ENCODE measurements at places on chromosomes 1 and 21.

DNA sequence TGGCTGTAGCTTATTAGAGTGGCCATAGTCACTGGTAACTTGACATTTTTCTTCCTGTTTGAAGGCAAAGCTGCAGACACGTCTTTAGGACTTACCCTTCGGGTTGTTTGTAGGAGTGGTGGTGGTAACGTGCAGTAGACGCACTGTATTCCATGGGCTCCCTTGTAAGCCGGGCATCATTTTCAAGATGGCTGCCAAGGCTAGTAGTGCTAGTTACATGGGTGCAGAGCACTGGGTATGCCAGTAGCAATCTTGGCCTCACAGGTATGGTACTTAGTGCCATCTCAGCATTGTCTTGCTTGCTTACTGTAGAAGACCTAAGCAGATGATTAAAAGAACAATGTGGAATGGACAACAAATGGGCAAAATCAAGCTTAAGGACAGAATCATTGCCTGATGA, 1.9 kb downstream of the YBX1 start:
- no peak for DNase-seq

- DNase-seq, result no peak
Measured at GRCh38 chr1:156862584-156862983, 1.9 kb downstream of the NTRK1 start.

DNA sequence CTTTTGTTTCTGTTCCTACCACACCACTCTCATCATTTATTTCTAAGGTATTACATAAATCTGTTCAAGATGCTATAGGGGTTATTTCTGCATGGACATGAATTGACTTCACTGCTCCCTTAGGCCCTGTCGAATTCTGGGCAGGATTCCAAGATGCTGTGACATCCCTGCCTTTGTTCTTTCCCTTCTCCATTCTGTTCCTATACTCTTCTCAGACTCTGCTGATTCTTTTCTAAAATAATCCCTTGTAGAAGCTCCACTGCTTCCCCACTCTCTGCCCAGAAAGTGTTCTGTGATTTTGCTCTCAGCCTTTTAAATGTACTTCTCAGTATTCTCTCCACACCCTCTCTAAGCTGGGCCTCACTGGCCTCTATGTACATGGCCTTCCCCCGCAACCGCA, 99.2 kb downstream of the PHTF1 start:
- DNase-seq, result no peak

GRCh38 chr1:68225781-68226180, 6.5 kb downstream of the WLS start:
- no peak for DNase-seq

- no peak for DNase-seq
Measured at GRCh38 chr1:151145304-151146071, 943 bp downstream of the SEMA6C start.

DNA sequence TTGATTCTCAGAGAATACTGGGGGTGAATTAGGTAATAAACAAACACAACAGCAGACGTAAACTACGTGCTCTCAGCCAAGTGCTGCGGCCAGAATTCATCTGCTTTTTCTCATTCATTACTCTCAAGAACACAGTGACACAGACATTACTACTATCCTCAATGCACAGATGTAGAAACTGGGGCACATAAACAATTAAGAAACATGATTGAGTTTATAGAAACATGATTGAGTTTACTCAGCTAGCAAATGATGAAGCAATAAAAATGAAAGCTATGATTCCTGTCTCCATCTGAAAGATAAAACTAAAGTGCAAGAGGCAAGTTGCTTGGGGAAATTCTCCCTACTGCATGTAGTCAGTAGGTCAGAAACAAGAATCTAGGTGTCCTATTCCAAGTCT, 140.5 kb downstream of the IFI44 start:
- no peak for DNase-seq

- DNase-seq, result no peak
Measured at GRCh38 chr21:30800605-30801004, 12.5 kb downstream of the KRTAP8-1 start.

DNA sequence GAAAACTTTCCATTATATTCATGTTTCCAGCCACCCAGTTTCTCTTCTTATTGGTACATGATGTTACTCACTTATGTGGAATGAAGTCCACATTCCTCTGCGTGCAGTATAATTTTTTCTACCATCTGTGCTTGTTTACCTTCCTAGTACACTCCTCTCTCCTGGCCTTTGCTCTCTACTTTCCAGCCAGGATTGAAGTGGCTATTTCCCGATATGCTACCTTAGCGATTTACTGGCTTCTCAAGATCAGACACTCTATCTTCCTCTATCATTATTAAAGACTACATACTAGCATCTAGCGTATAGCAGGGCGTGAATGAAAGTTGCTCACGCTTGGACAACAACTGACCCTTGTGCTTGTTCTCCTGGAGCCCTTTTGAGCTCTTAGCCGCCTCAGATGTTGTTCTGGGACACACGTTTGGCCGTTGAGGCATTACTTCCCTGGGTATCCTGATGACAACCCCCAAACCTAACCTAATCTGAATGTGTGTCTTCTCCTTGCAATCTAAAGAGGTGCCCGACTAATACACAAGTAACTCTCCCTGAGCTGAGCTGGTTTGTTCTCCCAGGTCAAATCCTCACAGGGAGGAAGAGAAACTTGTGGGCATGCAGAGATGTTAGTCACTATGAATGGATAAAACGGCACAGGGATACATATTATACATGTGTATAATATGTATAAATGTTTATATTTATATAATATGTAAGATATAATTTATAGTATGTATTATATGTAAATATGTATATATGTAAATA, 13.4 kb upstream of the MTARC2 start:
- no peak for DNase-seq

DNA sequence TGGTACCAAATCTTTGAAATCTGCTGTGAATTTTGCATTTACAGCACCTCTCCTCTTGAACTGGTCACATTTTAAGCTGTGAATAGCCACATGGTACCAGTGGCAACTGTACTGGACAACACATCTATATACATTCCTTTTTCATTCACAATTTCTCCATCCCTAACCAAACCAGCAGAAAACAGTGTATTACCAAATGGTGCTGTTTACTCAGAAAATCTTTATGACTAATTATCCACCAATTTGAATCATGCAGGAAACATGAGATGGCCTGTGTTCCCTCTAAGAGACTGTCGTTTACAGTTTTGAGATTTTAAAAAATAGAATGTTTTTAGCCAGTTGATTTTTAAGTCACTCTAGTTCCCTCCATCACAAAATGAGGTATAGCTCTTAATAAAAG, 17.6 kb upstream of the CCT8 start:
- no peak for DNase-seq

- no peak for DNase-seq
Measured at GRCh38 chr1:12454406-12455391, 163.3 kb downstream of the DHRS3 start.

GRCh38 chr1:220594356-220594755, 66.4 kb downstream of the MARK1 start:
- no peak for DNase-seq

GRCh38 chr1:204623365-204623893, 62.1 kb downstream of the LRRN2 start:
- no peak for DNase-seq

GRCh38 chr1:203225071-203225470, 4.4 kb downstream of the CHIT1 start:
- DNase-seq, result no peak

DNA sequence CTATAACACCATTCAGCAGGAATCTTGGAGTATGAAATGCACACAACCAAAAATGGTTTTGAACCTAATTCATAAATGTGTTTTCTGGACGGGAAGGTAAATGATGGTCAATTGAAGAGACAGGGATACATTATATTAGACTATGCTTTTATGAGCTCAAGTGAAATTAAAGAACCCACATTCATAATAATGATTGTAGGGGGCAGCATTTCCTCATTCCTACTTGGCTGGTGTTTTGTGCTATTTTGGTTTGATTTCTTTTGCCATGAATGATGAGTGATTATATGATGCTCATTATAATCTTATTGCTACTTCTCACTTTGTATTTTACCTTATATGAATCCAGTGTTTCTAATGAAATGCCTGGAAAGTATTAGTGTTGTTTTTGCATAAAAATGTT, 372 bp downstream of the OR2L3 start:
- DNase-seq, result no peak

GRCh38 chr1:212207822-212208520, 77.2 kb upstream of the PPP2R5A start:
- no peak for DNase-seq

DNA sequence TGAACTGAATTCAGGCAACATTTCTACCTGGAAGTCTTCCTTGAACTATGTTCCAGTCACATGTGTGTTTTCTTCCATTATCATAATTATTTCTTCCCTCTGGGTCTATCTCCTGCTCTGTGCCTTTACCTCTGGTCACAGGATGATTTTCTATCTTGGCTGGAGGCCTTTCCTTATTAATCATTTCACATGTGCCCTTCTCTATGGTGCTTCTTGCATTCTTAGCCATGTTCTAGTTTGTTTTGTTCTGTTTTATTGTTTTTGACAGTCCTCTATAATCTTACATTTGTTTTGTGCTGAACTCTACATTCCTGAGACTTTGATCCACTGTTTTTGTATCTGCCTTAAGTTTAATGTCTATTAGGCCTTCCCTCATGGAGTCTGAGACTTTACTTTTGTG, 51.0 kb downstream of the SGIP1 start:
- DNase-seq, result no peak

GRCh38 chr1:208065862-208066261, 154.9 kb upstream of the CD34 start:
- DNase-seq, result no peak

GRCh38 chr1:79859212-79859948, 852.9 kb upstream of the ADGRL4 start:
- DNase-seq, result no peak

DNA sequence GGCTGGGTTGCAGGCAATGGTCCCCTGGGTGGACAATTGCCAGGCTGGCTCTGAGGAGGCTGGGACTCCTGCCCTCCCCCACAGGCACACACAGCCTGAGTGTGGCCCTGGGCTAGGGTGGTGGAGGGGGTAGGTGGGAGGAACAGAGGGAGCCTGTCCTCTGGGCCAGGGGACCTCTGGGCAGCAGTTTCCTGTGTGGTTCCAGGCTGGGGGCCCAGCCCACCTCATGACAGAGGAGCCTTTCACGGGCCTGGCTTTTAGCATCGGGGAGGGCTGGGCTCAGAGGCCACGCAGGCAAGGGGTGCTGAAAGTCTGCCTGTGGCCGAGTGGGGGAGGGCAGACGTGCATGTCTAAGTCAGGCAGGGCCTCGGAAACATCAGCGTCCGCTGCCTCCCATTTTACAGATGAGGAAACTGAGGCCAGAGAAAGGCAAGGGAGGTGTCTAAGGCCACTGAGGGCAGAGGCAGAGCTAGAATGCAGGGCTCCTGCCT, 7.0 kb downstream of the EXTL1 start:
- DNase-seq, result no peak

DNA sequence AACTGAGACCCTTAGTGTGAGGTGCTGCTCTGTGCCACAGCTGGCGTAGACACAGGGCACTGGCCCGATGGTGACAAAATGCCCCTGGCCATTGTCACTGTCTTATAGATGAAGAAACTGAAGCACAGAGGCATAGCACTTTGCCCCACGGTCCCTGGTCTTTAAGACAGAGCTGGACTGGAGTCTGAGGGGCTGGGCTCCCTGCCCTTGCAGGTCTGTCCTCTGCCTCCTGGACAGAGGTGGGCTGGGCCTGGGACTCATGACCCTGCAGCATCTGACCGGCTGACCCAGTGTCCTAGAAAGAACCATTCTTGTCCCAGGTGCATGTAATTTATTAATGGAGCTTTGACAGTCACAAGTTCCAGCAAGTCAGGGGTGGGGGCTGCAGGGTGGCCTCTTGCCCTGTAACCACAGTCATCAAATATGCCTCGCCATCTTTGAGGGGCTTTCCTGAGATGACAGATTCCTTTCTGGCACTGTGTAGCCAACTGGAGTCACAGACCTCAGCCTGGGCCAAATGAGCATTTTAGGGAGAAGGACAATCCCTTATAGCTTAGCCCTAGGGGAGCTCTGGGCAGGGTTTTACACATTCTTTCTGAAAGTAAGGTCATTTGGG, 6.1 kb downstream of the SLFNL1 start:
- no peak for DNase-seq

GRCh38 chr1:16172218-16172830, 16.5 kb upstream of the EPHA2 start:
- DNase-seq, result no peak

DNA sequence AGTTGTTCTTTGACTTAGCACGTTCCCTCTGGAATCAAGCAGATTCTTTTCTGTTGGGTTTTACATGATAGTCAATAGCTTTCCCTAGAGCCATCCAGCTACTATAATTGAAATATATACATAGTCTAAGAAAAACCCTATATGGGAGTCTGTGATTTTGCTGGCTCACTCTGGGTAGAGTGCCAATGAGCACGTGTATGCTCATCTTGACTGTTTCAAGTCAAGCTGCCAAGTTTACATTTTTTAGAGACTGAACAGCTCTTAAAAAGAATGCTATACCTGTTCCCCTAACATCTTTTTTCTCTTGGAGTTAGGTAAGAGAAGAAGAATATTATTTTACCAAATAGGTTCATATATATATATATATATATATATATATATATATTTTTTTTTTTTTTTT, 182.8 kb upstream of the NRIP1 start:
- DNase-seq, result no peak

- no peak for DNase-seq
Measured at GRCh38 chr1:53046930-53047329, 15.1 kb upstream of the PODN start.

Data from activated gamma-delta T cell treated with anti-CD3 and anti-CD28 coated beads, Interleukin-2, amount 50 U/mL, for 16 hours (primary cell).